GOT3 (cell line): ENCODE measurements at places on chromosomes 13 and 19.

GRCh38 chr19:1000591-1001537, 645 bp downstream of the GRIN3B start:
- no peak for DNase-seq

GRCh38 chr19:40165362-40165937, 25.8 kb upstream of the MAP3K10 start:
- no peak for DNase-seq

DNA sequence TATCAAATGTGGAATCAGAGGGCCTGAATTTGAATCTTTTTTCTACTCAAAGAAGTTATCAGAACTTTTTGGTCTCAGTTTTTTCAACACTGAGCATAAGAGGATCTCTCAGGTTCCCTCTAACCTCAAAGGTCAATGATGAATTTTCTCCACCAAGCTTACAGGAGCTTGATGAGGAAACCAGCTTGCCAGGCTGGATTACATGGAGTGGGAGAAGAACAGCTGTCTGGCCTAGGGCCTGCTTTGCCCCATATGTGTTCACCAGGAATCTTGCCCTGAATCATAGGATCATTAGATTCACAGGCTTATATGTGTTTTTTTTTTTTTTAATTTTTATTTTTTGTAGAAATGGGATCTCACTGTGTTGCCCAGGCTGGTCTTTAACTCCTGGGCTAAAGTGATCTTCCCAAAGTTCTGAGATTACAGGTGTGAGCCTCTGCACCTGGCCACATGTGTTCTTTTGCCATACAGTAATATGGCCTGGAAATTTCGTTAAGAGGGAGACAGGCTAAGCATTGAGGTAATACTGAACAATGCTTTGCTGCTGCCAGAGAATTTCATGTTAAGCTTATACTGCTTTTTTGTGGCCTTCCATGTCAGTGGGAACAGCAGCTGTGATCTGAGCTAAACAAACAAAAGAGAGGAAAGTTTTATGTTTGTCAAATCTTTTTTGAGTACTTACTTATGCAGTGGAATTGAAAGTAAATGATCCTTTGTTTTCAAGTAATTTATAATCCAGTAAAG, 110.6 kb downstream of the DNAJC3 start:
- no peak for DNase-seq

- no peak for DNase-seq
Measured at GRCh38 chr13:62038214-62038613, 622.6 kb upstream of the PCDH20 start.

DNA sequence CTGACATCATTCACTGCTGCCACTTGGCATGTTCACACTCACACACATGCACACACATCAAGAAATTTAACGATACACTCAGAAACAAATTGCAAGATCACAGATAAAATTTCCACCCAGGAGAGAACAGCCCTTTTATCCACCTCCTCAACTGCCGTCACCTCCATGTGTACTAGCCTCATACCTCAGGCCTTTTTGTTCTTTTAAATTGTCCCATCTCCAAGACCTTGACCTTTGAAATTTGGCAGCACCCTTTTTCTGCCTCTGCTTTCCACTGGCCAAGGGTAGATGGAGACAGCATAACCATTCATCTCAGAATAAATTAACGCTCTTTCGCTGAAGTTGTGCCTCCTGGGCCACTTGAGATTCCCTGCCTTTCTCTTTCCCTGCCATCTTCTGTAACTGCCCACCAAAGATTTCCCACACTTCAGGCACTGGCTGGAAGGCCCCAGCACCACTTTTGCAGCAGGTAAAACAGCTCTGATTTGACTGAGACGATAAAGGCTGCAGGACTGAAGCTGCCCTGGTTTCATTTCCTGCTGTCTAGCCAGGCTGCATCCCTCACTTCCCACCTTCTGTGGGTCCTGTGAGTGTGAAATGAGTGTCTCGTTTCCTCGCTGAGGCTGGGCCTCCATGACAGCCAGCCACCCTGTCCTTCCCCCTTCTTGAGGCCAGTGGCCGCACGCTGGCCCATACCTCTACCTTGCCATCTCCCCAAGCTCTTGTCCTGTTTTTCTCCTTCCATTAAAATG, 39.3 kb downstream of the MBNL2 start:
- no peak for DNase-seq

DNA sequence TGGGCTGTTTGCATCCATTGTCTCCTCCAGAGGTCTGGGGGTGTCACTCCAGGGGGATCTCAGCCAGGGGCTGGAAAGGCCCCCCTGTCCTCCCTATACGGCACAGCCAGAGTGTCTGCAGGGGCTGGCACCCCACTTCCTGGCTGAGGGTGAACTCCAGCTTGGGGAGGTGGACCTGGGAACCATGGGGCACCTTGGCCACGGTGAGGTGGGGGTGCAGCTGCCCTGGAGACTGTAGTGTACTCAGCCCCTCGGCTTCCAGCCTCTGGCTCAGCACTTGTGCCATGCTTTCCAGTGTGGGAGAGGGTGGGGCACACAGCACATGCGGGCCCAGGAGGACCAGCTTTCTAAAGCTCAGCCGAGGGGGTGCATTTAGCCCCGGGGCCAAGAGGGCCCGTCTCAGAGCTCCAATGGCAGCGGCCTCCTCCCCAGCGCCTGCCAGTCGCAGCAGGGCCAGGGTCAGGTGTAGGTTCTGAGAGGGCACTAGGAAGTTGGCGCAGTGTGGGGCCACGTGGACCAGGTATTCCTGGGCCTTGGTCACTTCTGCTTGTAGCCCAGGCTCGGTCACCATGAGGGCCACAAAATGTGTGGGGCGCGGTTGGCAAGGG, 1.4 kb downstream of the LENG9 start:
- no peak for DNase-seq

DNA sequence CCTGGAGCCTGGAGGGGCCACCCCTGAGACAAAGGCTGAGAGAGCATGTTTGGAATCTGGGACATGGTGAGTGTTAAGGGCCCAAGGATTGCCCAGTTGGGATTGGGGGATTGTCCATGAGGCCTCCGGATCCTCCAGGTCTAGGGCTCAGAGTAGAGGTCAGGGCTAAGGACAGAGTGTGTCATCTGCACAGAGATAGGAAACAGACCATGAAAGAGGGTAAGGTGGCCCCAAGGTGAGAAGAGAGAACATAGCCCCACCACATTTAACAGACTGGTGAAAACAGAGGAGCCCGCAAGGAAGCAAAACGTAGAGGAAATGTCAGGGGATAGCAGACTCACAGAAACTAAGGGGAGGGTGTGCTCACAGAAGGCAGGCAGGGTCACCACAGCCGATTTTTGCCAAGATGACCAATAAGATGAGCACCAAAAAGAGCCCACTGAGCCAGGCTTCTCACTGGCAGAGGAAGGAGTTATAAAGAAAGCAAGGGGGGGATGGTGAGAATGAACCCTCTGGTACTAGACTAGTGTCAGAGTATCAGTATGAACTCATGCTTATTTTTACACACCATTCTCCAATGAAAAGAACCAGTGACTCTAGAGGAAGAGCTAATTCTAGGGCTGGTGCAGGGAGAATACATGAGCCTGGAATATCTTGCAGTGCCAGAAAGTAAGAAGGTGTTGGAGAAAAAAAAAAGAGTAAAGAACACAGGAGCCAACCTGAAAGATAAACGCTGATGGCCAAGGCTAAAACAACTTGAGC, 17.5 kb downstream of the DYRK1B start:
- no peak for DNase-seq

- DNase-seq = no peak
Measured at GRCh38 chr19:55344444-55344843, 4.8 kb downstream of the KMT5C start.

GRCh38 chr13:99469041-99469440, 32.2 kb upstream of the TM9SF2 start:
- DNase-seq = no peak

GRCh38 chr19:44003461-44004009, 778 bp downstream of the ZNF230 start:
- no peak for DNase-seq
